Right renal pelvis (tissue), 4 donors: ENCODE measurements at places on chromosomes 4 and X. TPM values are rescaled to one million over a fixed set of nuclear protein-coding genes. Genes with fewer than 3 reads are reported as not detected.

GRCh38 chrX:44431194-44431593, 87.7 kb upstream of the EFHC2 start:
- DNase-seq = no peak

GRCh38 chrX:10631416-10632145, 11.2 kb upstream of the MID1 start:
- no peak for DNase-seq

- DNase-seq = no peak
Measured at GRCh38 chrX:15505101-15505500, 4.5 kb downstream of the BMX start.

GRCh38 chr4:146776691-146777090, 138.0 kb downstream of the POU4F2 start:
- no peak for DNase-seq

- DNase-seq = no peak
Measured at GRCh38 chrX:13085526-13085925, 41.1 kb upstream of the FAM9C start.

GRCh38 chr4:113707048-113707447, 54.5 kb downstream of the CAMK2D start:
- DNase-seq = no peak

- DNase-seq = no peak
Measured at GRCh38 chr4:53366301-53366716, 448 bp upstream of the SCFD2 start.

GRCh38 chr4:153249199-153250041, 45.2 kb downstream of the TRIM2 start:
- peak; percentile 81 for DNase-seq

DNA sequence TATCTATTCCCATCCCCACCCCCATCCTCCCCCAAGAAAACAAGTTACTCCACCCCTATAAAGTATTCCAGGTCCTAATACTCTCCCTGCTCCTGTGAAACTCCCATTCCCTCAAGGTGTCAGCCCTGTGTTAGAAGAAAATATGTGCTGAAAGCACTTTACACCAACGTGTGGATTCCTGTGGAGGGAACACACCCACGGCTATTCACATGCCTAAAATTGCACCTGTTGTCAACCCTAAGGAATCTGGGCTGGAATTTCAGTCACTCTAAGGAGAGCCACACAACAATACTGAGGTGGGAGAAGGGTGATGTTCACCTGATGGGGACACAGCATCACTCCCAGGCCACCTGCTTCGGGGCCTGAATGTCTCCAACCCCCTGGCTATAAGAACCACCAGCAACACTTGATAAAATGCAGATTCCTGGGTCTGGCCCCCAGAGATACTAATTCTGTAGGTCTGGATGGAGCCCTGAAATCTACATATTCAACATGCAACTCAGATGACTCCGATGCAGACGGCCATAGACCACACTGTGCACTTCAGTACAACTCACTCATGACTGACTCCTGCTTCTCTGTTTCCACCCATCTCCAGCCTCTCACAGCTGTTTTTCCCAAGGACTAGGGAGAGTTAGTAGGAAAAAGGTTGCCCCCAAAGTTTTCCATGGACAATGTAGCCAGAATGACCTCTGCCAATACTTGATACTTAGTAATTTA, 15.8 kb downstream of the SCD5 start:
- DNase-seq = no peak

GRCh38 chrX:69615779-69616456, at the start of gene EDA:
EDA (plus strand) TSS chrX:69616113.
- peak; percentile 62 for DNase-seq

DNA sequence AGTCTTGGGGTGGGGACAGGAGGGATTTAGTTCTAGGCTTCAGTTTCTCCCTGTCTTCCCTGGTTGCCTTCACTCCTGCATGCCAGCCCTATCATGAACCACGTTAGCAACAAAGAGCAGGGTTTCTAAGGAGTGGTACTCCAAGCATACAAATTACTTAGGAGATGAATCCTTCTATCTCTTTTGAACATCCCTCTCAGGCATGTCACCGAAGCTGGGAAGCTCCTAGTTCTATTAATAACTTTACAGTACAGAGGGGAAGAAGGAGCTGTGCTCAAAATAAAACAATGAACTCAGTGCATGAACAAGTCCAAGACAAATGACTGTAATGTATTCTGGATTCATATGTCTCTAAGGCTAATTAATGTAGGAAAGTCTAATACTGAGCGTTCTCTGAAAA, 450.6 kb upstream of the RASGEF1B start:
- no peak for DNase-seq

GRCh38 chr4:26284536-26284935, 36.3 kb upstream of the RBPJ start:
- no peak for DNase-seq

- DNase-seq = no peak
Measured at GRCh38 chrX:110086162-110086915, 83.4 kb downstream of the TMEM164 start.

- DNase-seq = no peak
Measured at GRCh38 chr4:145196747-145197146, 16.4 kb upstream of the OTUD4 start.

- DNase-seq = no peak
Measured at GRCh38 chr4:74451214-74451661, 6.3 kb downstream of the AREG start.

DNA sequence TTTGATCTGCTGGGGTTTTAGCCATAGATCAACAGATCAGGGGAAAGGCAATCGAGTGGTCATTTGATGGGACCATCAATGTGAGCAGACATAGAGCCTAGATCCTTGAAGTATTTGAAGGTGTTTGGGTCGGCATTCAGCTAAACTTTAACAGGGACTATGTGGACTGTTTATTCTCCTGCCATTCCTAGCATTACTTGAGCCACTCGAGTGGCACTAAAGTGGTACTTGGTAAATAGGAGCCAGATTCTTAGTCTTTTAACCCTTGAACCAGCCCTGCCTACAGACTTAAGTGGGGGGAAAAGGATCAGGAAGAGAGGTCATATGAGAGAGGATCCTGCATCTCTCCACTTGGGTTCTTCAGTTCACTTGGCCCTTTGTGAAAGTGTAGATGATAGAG, 3.8 kb downstream of the MSN start:
- DNase-seq = no peak

DNA sequence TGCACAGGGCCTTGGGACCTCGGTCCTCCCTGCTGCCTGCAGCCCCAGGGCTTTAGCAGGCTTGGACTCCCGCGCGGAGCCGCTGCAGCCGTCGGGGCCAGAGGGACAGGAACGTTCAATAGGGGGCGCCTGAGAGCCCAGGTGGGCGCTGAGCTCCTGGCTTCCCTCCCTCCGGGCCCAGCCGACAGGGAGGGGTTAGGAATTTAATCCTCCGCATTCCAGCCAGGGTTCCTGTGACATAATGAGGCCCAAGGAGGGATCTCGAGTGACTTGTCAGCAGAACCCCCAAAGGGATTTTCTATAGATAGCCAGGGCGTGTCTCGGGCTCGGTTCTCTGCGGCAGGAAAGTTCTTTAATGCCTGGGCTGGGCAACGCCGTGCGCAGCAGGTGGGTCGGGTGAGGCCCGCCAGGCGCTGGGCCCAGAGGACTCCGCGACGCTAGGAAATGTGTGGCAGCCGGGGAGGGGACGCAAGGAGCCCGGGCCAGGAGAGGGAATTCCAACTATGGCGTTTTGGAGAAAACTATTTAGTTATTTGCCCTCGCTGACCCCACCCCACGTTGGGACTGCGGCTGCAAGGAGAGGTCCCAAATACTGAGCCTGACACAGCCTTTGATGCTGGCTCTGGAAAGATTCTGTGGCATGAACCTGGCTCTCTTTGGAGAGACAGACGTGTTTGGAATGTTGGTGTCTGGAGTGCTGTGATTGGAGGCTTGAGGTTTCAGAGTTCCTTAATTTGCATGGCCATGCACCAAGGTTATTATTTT, 285.2 kb upstream of the GATB start:
- DNase-seq = peak; percentile 56

- no peak for DNase-seq
Measured at GRCh38 chr4:9765091-9765490, 16.3 kb upstream of the DRD5 start.

GRCh38 chr4:95086551-95086950, 328.8 kb downstream of the BMPR1B start:
- no peak for DNase-seq

GRCh38 chr4:100591161-100591876, 73.5 kb upstream of the EMCN start:
- peak; percentile 15 for DNase-seq

OPRPN gene
- not detected for polyA plus RNA-seq

CXCL3 gene
- 0.35 TPM for polyA plus RNA-seq

ENPP6 gene
- polyA plus RNA-seq = 6.5 TPM

PRRG3 gene
- polyA plus RNA-seq = 5.1 TPM

ZNF711 gene
- polyA plus RNA-seq = 83.3 TPM

ADGRL3 gene
- polyA plus RNA-seq = 25.8 TPM

COL4A6 gene
- 17.8 TPM for polyA plus RNA-seq

DRP2 gene
- 2.2 TPM for polyA plus RNA-seq
